ENCODE measurements at places on chromosomes 16 and 17.

DNA sequence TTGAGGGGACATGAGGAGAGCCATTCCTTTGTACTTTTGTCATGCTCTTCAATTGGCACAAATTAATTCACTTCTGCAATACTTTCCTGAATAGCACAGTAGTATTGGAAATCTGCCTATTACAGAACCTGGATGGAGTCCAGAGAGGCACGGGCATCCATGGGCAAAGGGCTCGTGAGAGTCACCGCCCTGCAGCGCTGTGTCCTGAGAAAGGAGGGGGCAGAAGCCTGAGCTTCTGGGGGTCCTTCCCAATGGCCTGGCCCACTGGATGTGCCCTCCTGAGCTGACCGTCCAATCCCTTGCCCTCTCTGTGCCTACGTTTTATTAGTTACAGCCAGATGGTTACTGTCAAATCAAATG, 3.5 kb downstream of the G6PC1 start:
- no peak for DNase-seq

DNA sequence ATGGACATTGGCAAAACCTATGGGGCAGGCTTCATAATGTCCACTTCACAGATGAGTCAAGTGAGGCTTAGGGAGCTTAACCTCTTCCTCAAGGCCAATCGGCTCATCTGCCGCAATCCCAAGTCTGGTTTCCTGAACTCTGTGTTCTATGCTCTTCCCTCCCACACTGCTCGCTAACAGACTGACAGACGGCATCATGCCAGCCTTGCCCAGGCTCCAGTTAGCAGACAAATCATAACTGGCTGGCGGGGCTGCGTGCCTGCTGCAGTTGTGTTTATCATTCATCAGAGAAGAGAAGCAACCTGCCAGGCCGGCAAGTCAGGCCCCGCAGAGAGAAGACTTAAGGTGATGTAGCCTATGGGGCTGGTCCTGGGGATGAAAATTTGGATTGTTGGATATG, 216.2 kb upstream of the ASIC2 start:
- DNase-seq = no peak

GRCh38 chr17:47239967-47240651, 13.5 kb upstream of the ITGB3 start:
- DNase-seq = no peak

- DNase-seq = no peak
Observed at GRCh38 chr17:34370997-34371395, 8.0 kb upstream of the CCL1 start.

DNA sequence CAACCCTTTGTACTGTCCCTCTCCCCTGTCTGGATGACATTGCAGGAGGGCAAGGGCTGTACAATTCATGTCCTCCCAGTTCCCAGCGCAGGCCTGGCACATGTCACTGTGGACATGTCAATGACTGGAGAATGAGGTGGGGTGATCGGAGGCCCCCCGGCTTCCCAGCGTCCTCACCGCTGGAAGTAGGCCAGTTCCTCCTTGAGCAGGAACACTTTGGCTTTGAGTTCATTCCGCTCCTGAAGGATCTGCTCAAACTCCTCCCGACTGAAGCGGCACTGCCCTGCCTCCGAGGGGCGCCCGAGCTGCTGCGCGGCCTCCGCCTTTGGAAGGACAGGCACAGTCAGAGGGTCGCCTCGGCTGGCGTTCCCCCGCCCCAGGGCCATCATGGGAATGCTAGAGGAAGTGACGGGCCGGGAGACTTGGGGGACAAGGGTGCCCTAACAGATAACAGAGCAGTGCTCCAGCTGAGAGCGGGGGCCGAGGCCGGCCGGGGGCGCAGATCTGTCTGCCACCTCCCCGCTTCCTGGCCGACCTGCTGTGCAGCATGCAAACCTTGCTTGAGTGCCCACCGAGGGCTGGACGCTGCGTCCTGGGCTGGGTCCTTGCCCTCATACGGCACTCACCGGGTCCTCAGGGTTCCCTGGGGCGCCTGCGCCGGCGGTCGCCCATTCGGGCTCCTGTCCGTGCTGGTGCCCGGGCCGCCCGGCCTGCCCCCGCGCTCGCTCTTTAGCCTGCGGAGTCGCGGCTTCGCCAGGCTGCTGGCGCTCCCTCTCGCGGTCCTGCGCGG, 1.3 kb downstream of the RILP start:
- no peak for DNase-seq

DNA sequence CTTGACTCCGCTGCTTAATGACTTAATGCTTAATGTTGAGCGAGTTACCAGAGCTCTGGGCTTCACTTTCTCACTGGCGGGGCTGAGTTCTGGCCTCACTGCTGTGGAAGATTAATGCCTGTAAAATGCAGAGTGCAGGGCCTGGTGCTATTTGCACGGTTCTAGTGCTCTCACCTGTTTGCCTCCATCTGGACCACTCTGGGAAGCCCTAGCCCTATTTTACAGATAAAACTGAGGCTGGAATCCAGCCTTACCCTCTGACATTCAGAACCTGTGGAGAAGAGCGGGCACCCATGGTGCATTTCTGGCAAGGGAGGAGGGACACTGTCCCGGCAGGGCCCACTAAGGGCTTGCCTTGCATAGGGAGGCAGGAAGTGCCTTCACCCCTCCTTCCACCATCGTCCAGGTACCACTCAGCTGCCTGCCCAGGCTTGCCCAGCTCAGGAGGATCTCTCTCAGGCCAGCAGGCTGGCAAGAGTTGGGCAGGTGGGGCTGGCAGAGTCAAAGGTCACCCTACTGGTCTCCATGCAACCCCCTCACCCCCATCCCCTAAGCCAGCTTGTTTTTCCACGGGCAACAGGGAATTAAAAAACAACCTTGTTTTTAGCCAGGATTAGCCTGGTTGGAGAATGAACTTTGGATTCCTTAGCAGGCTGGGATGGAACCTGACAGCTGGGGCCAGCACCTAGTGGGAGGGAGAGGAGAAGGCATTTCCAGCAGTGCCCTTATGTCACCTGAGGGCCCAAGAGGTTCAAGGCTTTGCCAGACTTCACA, 4.1 kb upstream of the UBALD1 start:
- DNase-seq = no peak

DNA sequence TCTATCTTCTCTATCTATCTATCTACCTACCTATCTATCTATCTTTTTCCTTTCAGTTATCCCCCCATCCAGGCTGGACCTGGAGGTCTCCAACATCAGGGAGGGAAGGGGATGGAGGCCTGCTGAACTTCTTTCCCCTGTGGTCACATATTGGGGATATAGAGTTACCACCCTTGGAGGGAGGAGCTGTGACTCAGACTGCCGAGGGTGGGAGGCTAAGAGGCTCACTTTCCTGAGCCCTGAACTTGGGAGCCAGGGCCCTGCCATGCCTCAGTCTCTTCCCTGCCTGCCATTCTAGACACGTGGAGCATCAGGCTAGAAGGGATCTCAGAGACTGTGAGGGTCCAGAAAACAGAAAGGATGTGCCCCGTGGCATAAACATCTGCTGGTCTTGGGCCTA, 8.4 kb downstream of the LRRC3C start:
- no peak for DNase-seq

DNA sequence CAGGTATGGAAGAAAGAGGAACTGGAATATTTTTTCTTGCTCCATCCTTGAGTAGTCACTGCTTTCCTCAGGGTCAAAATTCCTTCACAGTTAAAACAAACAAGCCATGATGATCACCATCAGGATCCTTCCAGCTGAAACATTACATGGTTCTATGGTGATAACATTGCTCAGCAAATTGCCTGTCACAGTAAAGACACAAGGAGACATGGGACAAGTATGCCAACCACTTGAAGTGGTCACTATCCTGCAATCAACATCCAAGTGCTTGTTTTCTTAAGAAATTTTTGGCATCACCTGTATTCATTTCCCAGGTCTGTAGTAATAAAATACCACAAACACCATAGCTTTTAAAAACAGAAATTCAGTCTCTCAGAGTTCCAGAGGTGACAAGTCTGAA, 662.2 kb downstream of the CDH8 start:
- DNase-seq = no peak
